Stimulated activated CD8-positive, alpha-beta memory T cell treated with anti-CD3 and anti-CD28 coated beads, Interleukin-7, amount 100 ng/mL, for 24 hours (primary cell): ENCODE measurements at places on chromosomes 1 and 21.

- DNase-seq = no peak
Measured at GRCh38 chr1:118862755-118863154, 125.4 kb downstream of the TBX15 start.

- no peak for DNase-seq
Measured at GRCh38 chr21:34857874-34858273, 189.1 kb downstream of the CLIC6 start.

DNA sequence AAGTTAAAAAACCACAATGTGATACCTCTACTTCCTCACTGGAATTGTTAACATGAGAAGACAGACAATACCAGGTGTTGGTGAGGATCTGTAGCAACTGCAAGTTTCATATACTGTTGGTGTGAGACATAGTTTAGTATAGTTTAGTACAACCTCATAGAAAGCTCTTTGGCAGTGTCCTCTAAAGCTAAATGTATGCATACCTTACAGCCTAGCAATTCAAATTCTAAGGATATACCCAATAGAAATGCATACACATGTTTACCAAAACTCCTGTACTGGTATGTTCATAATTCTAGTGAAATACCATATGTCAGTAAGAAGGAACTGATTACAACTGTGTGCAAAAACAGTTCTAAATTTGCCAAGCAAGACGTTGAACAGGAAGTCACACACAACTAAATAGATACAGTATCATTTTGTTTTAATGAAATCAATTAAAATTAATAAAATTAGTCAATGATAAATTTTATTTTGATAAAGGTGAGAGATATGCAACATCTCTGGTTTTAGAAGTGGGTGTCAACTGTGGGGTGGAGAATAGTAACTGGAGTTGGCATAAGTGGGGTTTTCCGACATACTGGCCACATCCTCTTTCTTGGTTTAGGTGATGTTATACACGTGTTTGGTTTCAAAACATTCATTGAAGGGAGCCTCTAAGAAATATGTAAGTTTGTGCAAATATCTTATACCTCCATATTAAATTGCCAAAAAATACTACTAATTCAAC, 450.7 kb downstream of the PTPRC start:
- no peak for DNase-seq

- DNase-seq = no peak
Measured at GRCh38 chr1:218705911-218706893, 361.1 kb downstream of the TGFB2 start.

DNA sequence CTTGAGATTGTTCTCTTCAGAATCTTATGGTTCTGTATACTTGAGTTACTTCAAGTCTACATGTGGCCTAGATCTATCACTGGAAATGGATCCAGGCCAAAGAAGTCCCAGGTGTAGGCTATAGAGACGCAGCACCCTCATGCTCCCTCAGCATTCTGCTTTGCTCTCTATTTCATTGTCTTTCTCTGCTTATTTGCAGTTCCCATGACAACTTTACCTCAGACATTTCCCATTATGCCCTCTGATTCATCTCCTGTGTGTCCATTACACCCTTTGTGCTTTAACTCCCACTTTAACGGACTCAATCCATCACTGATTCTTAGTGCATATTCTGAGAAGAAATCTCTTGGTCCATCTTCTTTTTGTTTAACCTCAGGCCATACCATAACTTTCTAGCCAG, 236.9 kb upstream of the NRIP1 start:
- DNase-seq = no peak

GRCh38 chr1:147598621-147599361, 57.5 kb downstream of the BCL9 start:
- DNase-seq = no peak

DNA sequence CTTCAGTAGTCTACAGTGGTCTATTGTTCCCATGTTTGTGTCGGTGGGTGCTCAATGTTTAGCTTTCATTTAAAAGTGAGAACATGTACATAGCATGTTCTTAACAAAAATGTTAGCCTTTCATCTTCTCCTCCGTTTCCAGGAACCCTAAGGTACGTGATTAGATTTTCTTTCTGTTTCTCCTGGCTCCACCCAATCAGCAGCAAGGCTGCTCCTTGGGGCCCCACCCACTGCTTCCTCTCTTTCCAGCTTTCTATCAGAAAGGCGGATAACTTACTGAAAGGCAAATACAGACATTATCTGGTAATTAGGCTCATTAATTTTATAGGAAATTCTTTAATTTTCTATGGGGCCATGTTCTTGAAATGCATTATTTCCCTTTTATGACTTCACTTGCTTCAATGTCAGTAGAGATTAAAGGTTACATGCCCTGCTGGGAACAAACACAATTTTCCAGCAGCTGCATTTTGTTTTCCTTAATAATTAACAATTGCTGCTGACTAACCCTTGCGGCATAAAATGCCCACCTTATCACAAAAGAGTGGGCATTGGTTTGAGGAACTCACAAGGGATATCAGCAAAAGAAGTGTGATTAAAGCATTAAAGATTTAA, 324.9 kb upstream of the SNX7 start:
- DNase-seq = no peak

- DNase-seq = peak; percentile 41
Measured at GRCh38 chr1:38559446-38560165, 300.0 kb downstream of the RRAGC start.

DNA sequence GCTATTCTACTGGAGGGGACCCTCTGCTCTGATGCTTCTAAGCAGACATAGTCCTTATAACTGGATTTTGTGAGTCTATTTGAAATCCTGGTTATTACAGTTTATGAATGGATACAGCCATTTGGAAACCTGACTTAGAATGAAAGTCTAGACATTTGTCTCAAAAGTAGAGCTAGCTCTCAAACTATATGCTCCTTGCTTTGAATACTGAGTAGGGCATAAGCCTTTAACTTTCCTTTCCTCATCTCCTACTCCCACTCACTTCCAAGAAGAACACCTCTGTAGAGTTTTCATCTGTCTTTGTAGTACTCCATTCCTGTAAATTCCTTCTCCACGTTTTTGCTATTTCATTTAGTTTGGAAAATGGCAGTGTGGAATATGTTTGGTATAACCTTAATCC, 9.0 kb upstream of the ARID1A start:
- no peak for DNase-seq

DNA sequence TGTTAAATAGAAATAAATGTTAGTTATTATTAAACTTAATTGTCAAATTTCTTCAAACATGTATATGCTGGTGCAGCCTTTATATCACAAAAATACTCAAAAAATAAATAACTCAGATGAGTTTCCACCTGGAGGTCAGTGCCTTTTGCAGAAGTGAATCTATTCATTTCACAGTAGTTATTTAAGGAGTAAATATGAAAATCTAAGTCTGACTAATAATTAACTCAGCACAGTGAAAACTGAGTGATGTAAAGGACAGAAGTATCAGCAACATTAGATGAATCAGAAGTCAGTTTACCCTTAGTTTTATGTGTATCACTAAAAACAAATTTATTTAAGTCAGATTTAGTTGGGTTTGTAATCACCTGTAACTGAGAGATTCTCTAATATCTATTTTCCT, 2135.4 kb downstream of the MRPL39 start:
- DNase-seq = no peak

GRCh38 chr1:229694053-229694693, 68.1 kb downstream of the URB2 start:
- no peak for DNase-seq
